Calu3 (cell line): ENCODE measurements at places on chromosomes 12 and 14.
A peak's percentile ranks its signal among the peaks of the same experiment; 100 is the strongest.

GRCh38 chr12:57738661-57739237 is at the start of gene AGAP2:
AGAP2 (minus strand) TSS chr12:57738742; CDS start chr12:57738246, 496 bp downstream.
- DNase-seq: no peak

GRCh38 chr12:124315372-124316044 is 20.6 kb downstream of the RFLNA start:
- no peak for DNase-seq

- DNase-seq: no peak
Observed at GRCh38 chr12:122876731-122877130, 19.2 kb downstream of the VPS37B start.

DNA sequence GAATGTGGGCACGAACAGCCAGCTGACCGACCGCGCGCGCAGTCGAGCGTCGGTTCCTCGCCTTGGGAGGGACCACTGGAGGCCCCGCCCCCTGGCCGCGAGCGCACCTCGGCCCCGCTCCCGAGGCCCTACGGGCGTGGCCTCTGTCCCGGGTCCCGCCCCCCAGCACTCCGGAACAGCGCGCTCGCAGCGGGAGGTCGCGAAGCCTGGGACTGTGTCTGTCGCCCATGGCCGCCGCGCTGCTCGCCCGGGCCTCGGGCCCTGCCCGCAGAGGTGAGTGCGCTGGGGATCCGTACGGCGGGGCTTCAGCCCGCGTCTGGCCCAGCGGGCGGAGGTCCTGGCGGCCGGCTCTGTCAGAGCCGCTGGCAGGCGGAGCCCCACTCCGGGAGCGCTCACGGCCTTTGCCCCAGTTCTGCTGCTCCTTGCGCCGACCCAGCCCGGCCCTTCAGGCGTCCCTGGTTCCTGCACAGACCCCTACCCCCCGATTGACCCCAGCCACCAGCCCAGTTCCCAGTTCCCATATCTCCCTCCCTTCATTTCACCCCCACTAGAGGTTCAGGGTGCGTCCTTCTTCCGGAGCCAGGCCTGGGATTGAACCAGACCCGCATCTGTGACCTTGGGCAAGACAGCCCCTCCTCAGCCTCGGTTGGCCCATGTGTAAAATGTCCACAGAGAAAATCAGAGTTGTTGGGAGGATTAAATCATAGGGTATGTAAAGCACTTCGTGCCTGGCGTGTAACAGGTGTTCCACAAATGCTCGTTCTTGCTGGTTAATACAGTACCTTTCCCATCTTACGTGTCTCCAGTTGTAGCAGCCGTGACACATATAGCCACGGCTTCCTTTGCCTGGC is at the start of gene ACADS:
ACADS (plus strand) TSS at position 168 of the 851 bp plus-strand sequence; CDS start at position 228, 60 bp downstream.
- peak; percentile 96 for DNase-seq

DNA sequence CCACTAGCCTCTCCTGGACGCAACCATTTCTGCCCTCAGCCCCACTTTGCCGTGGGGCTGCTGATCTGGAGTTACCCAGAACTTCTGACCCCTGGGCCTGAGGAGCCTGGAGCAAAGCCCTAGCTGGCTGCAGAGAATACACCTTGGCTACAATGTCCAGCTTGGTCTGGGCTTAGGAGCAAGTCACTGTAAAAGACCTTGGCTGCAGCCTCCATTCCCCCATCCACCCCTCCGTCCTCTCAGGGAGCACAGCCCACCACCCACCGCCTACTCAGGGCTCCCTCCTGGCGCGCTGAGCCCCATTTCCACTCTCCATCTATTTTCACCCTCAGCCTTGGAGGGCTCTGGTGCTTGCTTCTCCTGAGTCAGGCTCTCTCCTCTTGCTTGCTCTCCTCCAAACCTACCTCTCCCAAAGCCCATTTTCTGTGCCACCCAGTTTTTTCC is 42.9 kb downstream of the ERH start:
- DNase-seq: no peak
